NCI-H460 (cell line): ENCODE measurements at places on chromosomes 11 and 22.

DNA sequence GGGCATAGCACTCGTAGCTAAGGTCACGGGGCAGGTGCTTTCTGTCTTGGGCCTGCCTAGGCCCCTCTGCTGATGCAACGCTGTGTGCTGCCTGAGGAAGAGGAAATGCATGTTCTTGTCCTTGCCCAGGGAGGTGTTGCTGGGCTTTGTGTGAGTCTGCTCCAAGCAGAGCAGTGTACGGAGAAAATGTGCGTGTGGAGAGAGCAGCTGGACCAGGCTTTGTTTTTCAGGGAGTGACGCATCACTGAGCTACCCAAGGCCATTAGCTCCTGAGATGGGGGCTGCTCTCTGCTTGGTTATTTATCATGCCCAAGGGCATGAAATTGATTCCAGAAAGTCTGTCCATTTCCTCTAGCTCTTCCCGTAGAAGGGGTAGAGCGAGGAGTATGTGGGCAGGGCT, 82.9 kb upstream of the THY1 start:
- DNase-seq, result no peak

DNA sequence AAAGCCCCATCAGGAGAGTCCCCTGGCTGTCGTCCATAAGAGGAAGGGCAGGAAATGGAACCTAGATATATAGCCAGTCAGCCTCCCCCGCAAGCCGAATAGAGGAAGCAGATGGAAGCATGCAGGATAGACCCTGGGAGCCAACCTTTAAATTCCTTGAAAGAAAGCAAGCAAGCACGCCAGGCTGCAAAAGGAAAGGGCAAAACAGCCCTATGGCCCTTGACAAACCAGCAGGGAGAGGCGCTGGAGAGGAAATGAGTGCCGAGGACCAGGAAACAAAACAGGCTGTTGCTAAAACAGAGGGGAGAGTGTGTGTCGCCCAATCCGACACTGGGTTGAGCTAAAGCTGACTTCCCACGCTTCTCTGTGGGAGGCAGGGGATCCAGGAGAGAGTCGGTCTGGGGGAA, 203.5 kb upstream of the MTNR1B start:
- no peak for DNase-seq

DNA sequence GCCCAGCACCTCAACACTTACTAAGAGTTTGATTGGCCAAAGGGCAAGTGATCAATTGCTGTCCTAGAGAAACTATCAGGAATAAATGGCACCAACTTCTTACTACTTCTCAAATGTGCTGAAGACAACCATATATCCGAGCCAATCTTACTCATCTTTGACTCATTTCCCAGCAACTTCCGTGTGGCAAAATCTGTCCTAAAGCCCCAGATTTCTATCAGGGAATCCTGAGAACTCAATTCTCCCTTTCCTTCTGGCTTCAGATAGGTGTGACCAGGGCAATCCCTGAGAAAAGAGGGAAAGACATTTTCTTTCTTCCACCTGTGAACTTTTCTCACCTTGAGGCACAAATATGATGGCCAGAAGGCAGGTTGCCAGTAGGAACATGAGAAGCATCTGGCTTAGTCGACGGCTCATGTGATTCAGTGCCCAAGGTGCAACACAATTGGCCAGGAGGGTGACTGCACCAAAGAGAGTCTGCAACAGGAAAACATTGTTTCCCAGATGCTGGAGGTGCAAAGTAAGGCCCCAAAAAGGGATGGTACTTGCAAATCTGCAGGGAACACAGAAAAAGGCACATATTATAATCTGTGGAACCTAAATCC, 21.8 kb upstream of the SLC22A24 start:
- DNase-seq, result no peak

GRCh38 chr11:35413598-35413997, 5.8 kb downstream of the SLC1A2 start:
- no peak for DNase-seq

DNA sequence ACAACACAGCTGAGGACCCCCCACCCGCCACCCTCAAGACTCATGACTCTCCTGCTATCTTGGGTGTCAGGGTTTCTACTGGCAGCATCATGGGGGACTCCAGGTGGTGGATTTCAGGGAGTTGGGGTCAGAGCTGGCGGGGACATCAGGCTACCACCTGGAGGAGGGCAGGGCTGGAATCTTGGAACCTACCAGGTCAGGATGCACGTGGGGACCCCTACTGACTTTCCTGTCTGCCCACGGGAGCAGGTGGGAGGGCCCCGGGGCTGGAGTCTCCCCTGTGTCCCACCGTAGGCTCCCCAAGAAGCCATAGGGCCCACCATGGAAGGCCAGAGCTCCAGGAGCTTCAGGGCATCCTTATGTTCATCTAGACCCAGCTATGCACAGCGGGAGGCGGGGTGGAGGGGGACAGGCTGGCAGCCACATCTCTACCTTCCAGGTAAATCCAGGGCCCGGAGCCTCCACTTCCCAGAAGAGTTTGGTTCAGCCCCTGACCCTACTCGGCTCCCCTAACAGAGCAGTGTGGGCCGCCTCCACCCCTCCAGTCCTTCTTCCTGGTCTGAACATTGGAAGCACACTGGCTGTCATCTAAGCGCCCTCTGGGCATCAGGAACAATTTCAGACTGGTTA, 10.0 kb downstream of the SLC37A2 start:
- DNase-seq, result no peak

DNA sequence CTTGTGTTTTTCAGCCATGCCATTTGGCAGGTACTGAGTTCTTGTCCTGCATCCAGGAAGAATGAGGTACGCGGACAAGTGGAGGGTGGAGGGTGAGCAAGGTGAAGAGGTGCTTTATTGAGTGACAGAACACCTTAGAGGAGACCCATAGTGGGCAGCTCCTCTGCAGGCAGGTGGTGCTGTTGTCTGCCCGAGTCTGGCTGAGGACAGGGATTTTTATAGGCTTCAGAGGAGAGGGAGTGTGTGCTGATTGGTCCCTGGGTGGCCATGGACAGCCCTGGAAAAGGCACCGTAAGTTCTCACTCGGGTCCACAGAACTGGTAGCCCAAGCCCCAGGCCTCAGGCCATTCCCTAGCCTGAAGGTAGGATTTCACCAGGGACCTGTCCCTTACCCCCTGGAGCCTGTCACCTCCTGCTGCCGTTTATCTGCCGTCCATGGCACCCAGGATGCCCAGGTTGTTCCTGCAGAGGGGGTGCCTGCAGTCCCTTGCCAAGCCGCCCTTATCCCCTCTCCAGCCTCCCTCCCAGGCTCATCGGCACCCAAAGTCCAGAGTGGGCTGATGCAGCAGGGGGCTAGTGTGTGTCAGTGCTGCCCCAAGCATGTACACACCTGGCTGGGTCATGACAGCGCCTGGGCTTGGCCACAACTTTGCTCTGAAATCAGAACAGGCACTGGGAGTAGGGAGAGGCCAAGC, 213.6 kb downstream of the LRRC4C start:
- DNase-seq, result no peak

- DNase-seq, result no peak
Measured at GRCh38 chr11:33889296-33889695, 2.6 kb downstream of the LMO2 start.

- DNase-seq, result no peak
Measured at GRCh38 chr11:46345881-46346484, 1.3 kb upstream of the DGKZ start.

- DNase-seq, result no peak
Measured at GRCh38 chr22:38243007-38243765, 29.6 kb downstream of the TMEM184B start.

DNA sequence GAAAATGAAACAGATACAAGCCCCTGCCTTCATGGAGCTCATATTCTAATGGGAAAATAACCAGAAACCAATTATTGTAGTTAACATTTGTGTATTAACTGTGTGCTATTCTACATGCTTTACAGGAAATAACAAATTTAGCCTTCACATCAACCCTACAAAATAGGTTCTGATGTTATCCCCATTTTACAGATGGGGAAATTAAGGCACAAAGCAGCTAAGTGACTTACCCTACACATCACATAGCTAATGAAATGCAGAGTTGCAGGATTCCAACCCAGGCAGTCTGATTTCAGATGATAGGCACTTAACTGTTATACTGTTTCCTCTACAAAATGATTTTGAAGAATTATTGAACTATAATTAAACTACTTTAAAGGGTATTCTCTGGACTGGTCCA, 43.7 kb downstream of the KMT5B start:
- DNase-seq, result no peak

DNA sequence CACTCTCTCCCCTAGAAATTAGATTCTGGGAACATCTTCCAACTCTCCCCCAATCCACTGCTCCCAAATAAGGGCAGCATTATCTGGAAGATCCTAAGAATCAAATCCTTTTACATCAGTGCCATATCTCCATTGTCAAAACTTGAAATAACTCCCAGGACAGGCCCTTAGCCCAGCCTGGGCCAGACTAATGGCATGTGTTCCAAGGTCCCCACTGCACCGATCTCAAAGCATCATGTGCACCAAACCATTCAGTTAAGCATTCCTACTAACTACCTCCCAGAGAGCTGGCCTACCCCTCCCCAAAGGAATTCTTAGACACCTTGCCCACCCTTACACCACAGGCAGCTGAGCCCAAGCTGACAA, 44.2 kb upstream of the POU2AF1 start:
- DNase-seq, result no peak

GRCh38 chr11:21774212-21774611, 418.7 kb upstream of the ANO5 start:
- no peak for DNase-seq

DNA sequence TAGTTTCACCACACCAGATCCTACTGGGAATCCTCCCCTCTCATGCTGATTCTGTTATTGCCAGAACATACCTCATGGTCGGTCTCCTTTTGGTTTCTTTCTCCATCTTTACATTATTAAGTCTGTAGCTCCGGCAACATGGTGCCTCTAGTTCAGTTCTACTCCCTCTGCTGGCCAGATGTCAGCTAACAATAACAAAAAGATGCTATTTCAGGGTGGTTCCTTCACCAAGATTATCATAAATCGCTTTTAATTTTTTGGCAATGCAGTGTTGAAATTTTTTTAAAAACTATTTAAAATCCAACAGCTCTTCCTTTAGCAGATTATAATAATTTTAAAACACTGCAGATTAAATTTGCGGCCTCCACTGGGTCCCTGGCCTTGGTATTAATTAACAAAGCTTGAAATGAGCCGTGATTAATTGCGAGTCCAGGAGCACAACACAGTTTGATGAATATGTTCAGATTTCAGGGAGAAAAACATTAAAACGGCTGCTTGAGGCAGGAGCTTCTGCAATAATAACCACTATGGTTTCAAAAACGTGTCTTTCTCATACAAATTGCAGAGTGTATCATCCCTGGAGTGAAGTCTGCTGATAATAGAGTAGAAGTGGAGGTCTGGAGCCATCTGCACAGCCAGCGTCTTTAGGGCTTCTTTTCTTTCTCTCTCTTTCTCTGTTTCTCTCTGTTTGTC, 492.9 kb upstream of the KIRREL3 start:
- DNase-seq, result peak; percentile 1

DNA sequence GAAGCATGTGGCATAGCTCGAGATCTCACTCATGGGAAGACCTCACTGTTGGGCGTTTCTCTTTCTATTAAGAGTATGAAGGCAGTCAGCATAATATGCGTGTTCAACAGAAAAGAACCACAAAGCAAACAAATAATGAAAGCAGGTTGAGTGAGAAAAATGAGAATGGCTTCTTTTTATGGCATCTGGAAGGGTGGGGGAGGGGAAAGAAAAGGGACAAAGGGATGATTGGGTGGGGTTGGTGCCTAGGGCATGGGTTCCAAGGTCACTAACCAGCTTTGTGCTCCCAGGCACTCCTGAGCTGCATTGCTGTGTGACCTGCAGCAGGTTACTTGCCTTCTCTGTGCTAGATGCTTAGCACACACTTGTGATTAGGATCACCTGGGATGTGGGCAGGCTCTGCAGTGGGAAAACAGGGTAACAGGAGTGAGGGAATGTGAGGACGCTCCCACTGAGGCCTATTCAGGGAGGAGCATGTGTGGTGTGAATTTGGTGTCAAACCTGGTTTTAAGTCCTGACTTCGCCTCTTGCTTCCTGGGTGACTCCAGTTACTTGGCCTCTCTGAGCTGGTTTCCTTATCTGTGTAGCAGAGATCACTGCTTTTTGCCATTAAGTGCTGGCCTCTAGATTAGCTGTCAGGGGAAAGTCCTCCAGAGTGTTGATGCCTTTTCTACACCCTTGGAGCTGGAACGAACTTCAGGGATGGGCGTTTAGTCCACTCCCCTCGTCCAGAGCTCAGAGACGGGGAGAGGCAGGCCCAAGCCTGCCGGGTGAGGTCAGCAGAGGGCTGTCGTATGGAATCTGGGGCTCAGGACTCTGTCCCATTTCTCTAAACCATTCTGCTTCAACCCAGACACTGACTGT, 74.8 kb downstream of the KIAA1671 start:
- DNase-seq, result no peak

GRCh38 chr11:117528097-117528721, 200.6 kb downstream of the CEP164 start:
- DNase-seq, result no peak

- peak; percentile 55 for DNase-seq
Measured at GRCh38 chr22:19629720-19630419, 84.4 kb upstream of the SEPTIN5 start.

GRCh38 chr11:128609785-128610184, 22.4 kb upstream of the ETS1 start:
- no peak for DNase-seq

DNA sequence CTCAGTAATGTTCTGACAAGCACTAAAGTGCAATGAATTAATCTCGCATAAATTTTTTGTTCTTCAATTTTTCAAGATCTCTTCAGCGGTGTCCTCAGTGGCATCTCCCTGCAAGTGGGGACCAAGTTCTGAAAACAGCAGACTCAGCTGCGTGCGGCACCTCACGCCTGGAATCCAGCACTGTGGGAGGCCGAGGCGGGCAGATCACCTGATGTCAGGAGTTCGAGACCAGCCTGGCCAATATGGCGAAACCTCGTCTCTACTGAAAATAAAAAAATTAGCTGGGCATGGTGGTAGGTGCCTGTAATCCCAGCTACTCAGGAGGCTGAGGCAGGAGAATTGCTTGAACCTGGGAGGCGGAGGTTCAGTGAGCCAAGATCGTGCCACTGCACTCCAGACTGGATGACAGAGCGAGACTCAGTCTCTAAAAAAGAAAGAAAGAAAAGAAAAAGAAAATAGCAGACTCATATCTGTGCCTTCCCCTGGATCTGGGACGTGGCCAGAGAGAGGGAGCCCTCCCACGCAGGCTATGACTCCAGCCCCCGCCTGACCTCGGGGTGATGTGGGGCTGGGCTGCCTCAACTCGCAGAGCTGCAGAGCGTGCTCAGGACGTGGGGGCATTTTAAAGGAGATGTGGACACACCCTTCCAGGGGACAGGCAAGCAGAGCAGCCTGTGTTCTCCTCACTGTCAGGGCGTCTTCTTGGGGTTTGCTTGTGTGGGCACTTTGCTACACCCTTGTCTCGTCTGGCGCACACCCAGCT, 346.6 kb downstream of the BRD1 start:
- DNase-seq, result no peak

DNA sequence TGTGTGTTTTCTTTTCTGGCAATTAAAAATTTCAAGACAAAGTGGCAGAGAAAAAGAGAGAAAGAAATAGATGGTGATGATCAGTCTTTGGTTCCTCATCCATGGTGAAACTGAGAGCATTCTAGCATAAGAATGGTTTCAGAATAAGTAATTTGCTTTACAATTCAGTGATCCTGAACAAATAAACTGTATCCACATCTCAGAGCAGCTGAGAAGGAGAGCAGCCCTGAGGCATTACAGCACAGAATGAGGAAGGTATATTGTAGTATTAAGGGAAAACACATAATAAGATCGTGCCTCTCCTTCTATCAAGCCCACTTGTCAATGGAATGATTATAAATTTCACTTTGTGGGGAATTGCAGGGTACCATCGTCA, 17.4 kb downstream of the LUZP2 start:
- no peak for DNase-seq
